ENCODE measurements at places on chromosomes 16 and 17. TPM values are rescaled to one million over a fixed set of nuclear protein-coding genes. Genes with fewer than 3 reads are reported as not detected.

HEATR9 gene
- not detected for total RNA-seq

NXPH3 gene
- 3.0 TPM for total RNA-seq

YPEL2 gene
- 57.1 TPM for total RNA-seq

ASIC2 gene
- total RNA-seq = not detected

TMEM132E gene
- not detected for total RNA-seq

GRCh38 chr16:69171325-69172084 is 15.5 kb upstream of the SNTB2 start:
- H3K4me3 ChIP-seq = peak overlapping the region; percentile 4
- H3K27ac ChIP-seq = no peak overlapping the region
- H3K4me1 ChIP-seq = peaks cover 6% of the 10 kb centered on the region
- DNase-seq = no peak
- no peaks in the 10 kb centered on the region for H3K27me3 ChIP-seq
- H3K36me3 ChIP-seq = peaks cover 37% of the 10 kb centered on the region

DNA sequence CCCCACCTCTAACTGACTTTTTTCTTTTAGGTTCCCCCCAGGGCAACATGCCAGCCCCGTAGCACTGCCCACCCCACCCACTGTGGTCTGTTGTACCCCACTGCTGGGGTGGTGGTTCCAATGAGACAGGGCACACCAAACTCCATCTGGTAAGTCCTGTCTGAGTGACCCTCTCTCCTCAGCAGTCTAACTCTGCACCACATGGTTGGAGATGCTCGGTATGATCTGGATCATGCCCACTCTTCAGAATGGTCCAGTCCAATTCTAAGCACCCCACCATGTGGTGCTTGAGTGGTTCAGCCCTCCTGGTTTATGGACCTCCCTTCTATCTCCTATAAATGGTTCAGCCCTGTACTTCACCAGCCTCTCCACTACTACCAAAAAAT is 5.9 kb downstream of the KDM6B start:
- H3K36me3 ChIP-seq = no peaks in the 10 kb centered on the region
- H3K4me1 ChIP-seq = peaks cover 54% of the 10 kb centered on the region
- H3K27ac ChIP-seq = no peak overlapping the region

DNA sequence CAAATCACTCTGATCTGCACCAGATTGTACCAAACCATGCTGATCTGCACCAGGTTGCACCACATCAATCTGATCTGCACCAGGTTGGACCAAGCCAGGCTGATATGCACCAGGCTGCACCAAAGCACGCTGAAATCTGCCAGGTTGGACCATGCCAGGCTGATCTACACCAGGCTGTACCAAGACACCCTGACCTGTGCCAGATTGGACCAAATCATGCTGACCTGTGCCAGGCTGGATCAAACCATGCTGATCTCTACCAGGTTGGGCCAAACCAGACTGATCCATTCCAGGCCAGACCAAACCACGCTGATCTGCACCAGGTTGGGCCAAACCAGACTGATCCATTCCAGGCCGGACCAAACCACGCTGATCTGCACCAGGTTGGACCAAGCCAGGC is 15.5 kb downstream of the QRICH2 start:
- H3K27me3 ChIP-seq = no peaks in the 10 kb centered on the region
- peaks cover 14% of the 10 kb centered on the region for H3K4me1 ChIP-seq
- H3K36me3 ChIP-seq = peaks cover 6% of the 10 kb centered on the region
- no peak overlapping the region for H3K4me3 ChIP-seq

DNA sequence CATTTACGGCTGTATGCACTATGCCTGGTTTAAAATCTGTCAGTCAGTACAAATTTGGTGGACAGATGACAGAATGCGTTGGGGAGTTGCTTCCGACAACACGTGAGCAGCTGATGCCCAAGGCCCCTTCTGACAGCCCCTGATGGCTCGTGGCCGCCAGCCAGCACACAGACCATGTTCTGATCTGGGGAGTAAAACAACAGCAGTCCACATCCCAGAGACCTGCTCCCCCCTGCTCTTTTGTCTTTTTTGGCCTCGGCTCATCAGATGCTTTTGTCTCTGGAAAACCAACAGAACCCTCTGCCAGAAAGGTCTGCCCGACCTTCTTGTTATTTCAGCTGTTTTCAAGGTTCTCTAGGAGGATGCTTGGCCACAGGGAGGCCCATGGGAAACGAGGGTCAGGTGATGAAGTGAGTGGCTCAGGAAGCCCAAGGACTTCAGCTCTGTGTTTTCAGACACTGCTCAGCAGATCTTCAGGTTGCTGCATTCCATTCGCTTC is 10.8 kb downstream of the ARSG start:
- H3K36me3 ChIP-seq = no peaks in the 10 kb centered on the region
- no peak overlapping the region for H3K27ac ChIP-seq
- no peak overlapping the region for H3K4me3 ChIP-seq
- no peaks in the 10 kb centered on the region for H3K27me3 ChIP-seq

- no peak for DNase-seq
- no peaks in the 10 kb centered on the region for H3K36me3 ChIP-seq
- no peaks in the 10 kb centered on the region for H3K27me3 ChIP-seq
- H3K27ac ChIP-seq = no peak overlapping the region
Measured at GRCh38 chr16:12314653-12315185, 338.2 kb downstream of the SNX29 start.

- no peak for DNase-seq
- peaks cover 11% of the 10 kb centered on the region for H3K4me1 ChIP-seq
- H3K4me3 ChIP-seq = peak overlapping the region; percentile 2
Measured at GRCh38 chr17:63250830-63251229, 195.3 kb downstream of the CYB561 start.

DNA sequence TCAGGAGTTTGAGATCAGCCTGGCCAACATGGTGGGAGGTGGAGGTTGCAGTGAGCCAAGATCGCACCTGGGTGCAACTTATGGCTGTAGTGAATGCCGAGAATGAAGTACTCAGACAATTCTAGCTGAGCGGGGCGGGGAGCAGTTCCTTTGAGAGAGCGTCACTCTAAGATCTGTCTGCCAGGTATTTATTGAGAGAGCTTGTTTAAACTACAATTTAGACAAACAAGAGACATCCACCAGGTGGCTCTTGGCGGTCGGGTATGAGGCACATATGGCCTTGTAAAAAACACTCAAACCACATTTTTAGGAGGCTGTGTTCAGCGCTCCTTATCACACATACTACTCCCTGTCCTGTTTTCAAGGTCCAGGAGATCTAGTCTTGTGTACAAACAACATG is 40.6 kb upstream of the CDH1 start:
- H3K4me3 ChIP-seq = no peak overlapping the region
- no peak for DNase-seq
- H3K4me1 ChIP-seq = no peaks in the 10 kb centered on the region
- no peak overlapping the region for H3K27ac ChIP-seq
- no peaks in the 10 kb centered on the region for H3K36me3 ChIP-seq

GRCh38 chr17:44539673-44540072 is 17.6 kb upstream of the FZD2 start:
- H3K4me1 ChIP-seq = no peaks in the 10 kb centered on the region
- H3K27me3 ChIP-seq = no peaks in the 10 kb centered on the region
- no peak for DNase-seq
- no peak overlapping the region for H3K4me3 ChIP-seq
- H3K36me3 ChIP-seq = no peaks in the 10 kb centered on the region
- H3K27ac ChIP-seq = no peak overlapping the region
